A549 treated with Mapracorat at 1 μM for 4 hours (cell line): ENCODE measurements at places on chromosomes 4 and X. TPM values are rescaled to one million over a fixed set of nuclear protein-coding genes. Genes with fewer than 3 reads are reported as not detected.

RHOXF1 gene
- total RNA-seq, result not detected in 5 replicates

UGT2B10 gene
- total RNA-seq, result 0.15 TPM in 1 of 5 replicates, not detected in the others

FHIP1A gene
- 0.07 to 0.84 TPM (median 0.13 TPM) in 5 replicates for total RNA-seq

RTL5 gene
- 2.1 to 2.4 TPM (median 2.3 TPM) in 5 replicates for total RNA-seq

ARHGAP36 gene
- total RNA-seq, result not detected in 5 replicates

IGSF1 gene
- 0.21 to 1.0 TPM (median 0.29 TPM) in 5 replicates for total RNA-seq

ATP5ME gene
- 366 to 467 TPM (median 379 TPM) in 5 replicates for total RNA-seq

SPANXN1 gene
- not detected in 5 replicates for total RNA-seq

H2BW2 gene
- total RNA-seq, result not detected in 5 replicates

USP26 gene
- total RNA-seq, result not detected in 5 replicates

LAMP2 gene
- total RNA-seq, result 84.8 to 109 TPM (median 100 TPM) in 5 replicates

NIPAL1 gene
- 0.71 to 0.92 TPM (median 0.81 TPM) in 5 replicates for total RNA-seq

RAB39B gene
- total RNA-seq, result 0.43 to 0.80 TPM (median 0.69 TPM) in 5 replicates

SPANXA2 gene
- total RNA-seq, result 0.38 to 0.45 TPM in 2 of 5 replicates, not detected in the others

GPR101 gene
- not detected in 5 replicates for total RNA-seq

GLRA3 gene
- not detected in 5 replicates for total RNA-seq

TMEM128 gene
- total RNA-seq, result 9.8 to 12.6 TPM (median 11.1 TPM) in 5 replicates

AFP gene
- total RNA-seq, result 0.91 to 2.6 TPM (median 1.6 TPM) in 5 replicates
